ENCODE measurements at places on chromosomes 1 and 21.

- no peak for DNase-seq
These were observed 19.7 kb upstream of the CHI3L1 start for GRCh38 chr1:203206129-203206687.

DNA sequence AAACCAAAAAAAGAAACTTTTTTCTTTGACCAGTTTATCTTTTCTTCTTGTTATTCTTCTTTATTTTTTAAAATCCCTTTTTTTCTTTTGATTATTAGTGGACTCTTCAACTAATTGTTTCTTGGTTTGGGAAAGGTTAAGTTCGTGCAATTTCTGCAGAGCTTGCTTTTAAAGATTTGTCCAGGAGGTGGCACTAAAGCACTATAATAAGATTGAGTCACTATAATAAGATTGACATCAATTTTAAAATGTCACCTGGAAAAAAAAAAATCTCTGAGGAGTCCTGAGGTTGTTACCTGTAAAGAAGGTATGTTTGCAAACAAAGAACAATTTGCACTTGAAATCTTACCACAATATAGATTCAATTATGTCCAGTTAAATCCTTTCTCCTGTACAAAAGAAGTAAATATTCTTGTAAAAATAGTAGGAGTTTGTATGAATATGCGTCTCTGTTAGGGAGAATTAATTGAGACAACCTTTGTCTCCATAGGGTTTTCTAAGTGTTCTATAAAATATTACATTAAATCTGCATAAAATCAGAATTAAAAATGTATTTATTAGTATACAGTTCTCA, 166.7 kb downstream of the ADGRL4 start:
- DNase-seq: no peak

- DNase-seq: no peak
These were observed 65.3 kb upstream of the BEND5 start for GRCh38 chr1:48841966-48842365.

- DNase-seq: no peak
These were observed 1.2 kb downstream of the BMP8B start for GRCh38 chr1:39787468-39787867.

DNA sequence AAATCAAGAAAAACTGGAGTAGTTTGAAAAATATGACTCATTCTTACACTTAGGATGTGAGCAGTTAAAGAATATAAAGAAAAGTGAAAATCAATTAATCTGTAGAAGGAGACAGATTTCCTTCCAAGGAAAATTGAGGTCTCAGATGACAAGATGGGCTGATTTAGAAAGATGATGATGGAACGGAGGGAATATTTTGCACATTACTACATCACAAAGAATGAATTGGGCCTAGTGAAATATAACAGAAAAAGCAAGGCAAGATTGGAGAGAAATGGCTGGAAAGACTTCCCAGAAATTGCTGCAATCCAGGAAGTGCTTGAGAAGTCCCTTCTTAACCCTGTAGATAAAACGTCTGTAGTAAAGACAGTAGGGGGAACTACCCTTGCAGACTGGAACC, 169.1 kb upstream of the SYT6 start:
- DNase-seq: no peak
